Dermis microvascular lymphatic vessel endothelial cell (primary cell): ENCODE measurements at places on chromosomes 6 and 20.

DNA sequence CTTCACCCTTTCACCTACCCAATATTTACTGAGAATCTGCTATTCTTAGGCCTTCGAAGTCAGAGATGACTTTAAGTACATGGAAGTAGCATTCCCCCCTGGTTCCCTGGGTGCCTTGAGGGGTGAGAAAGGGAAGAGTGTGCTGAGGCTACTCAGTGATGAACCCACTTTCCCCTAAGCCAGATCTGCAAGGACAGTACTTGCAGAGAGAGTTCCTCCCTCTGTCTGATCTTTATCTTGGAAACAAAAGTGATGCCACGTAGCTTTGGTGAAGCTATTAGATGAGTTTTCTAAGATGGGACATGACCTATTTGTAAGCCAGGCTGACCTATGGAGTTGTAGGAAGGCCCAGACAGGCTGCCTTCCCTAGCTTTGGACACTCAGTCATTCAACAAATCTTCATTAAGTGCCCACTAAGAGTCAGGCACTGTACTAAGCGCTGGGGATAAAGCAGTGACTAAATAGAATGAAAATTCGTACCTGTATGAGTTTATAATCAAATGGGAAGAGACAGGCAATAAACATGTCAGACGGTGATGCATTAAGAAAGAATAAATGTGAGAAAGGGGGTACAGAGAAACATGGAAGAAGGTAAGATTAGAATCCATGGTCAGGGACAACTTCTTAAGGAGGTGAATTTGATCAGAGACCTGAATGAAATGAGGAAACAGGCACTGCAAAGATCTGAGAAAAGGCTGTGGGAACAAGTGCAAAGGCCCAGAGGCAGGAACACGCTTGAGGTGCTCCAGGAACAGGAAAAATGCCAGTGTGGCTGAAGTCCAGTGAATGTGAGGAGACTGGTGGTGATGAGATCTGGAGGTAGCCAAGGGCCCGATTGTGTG, 42.2 kb downstream of the BCL2L1 start:
- no peak for DNase-seq

- DNase-seq, result no peak
Measured at GRCh38 chr6:78771586-78771985, 95.8 kb upstream of the IRAK1BP1 start.

GRCh38 chr20:24935766-24936525, 13.1 kb upstream of the CST7 start:
- no peak for DNase-seq

DNA sequence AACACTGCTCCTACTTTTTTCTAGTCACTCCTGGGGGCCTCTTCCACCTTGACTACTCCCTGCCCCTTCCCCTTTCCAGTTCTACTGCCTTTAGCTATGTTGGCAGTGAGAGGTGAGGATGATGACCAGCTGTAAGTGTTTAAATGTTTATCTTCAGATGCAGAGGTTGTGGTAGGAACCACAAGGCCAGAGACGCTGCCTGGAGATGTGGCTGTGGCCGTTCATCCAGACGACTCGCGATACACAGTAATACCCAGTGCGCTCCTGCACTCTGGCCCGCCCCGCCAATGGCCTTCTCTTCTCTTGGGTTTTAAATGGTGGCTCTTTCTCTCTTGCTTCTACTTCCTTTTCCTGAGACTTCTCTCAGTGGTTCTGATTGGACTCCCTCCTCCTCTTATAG, 4.6 kb downstream of the VARS2 start:
- DNase-seq, result no peak

DNA sequence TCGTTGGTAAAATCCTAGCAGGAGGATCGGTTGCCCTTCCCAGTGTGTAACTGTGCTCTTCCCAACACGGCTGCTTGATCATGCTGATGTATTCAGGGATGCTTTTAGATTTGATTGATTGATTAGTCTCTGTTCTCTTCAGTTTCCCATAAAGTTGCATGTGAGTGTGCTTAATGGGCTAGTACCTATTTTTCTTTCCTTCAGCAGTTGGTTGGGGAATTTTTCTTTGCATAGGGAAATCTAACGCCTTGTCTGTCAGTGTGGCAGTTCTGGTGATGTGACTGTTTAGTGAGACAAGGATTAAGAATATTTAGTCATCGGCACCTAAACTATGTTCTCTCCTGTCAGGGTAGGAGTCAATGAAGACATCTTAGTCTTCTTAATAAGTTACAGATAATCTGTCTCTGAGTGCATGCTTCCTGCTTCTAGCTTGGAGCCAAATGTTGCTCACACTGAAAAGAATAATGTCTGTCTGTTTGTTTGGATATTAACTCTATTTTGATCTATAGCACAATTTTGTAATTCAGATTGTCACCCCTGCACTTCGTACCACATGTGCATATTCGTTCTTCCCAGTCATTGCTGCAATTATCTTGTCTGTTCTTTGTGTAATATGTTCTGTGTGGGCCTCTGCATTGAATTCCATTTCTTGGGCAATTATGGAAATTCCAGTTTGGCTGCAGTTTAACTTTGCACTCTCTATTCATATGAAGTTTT, 169.9 kb downstream of the EDN1 start:
- no peak for DNase-seq

GRCh38 chr6:15955484-15955883, 173.4 kb upstream of the MYLIP start:
- no peak for DNase-seq

DNA sequence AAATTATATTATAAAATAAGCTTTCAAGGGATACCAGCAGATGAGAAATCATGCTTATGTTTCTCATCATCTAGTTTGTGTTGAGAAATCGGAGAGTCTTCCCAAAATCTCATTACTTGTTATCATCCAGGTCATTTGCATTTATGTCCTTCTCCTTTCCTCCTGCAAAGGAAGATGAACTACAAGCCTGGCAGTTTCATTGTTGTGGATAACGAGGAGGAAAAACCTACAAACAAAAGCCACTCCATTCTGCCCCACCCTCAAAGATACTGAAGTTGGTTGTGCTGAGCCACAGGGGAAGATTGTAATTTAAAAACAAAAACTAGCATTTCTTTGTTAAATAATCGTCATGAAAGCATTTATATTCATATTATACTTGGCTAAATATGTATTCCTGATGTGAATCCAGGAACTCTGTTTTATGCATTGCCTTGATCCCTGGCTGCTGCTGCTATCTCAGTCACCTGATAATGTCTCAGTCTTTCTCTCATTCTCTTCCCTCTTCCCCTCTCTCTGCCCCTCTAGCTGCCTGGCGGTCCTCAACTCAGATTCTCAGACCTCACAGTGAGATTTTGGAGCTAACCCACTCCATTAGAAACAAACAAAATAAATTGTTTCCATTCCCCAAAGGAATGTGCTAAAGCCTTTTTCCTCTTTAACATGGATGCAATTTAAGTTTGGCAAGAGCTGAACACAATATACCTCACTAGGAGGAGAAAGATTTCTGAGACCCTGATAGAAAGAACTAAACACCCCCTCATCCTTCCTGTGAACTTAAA, 185.3 kb downstream of the ADAT2 start:
- no peak for DNase-seq

DNA sequence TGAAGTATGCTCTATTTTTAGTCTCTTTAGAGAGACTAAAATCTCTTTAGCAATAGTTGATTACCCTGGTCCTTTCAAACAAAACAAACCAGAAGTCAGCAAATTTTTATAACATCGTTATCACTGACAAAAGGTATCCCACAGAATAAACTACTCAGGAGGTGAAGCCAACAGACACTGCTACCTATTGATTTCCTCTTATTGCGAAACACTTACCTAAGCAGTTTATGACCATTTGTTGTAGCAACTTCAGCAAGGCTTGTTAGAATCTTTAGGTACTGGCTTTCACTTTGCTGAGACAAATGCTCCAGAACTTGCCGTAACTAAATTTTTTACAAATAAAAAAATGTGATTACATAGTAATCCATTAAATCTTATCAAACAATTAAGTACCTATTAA, 64.4 kb downstream of the HACE1 start:
- no peak for DNase-seq

- DNase-seq, result peak; percentile 53
Measured at GRCh38 chr6:113750151-113750855, 106.8 kb upstream of the MARCKS start.

GRCh38 chr6:139354189-139354588, 20.3 kb downstream of the CITED2 start:
- no peak for DNase-seq

- no peak for DNase-seq
Measured at GRCh38 chr20:7758406-7758805, 181.9 kb downstream of the HAO1 start.

DNA sequence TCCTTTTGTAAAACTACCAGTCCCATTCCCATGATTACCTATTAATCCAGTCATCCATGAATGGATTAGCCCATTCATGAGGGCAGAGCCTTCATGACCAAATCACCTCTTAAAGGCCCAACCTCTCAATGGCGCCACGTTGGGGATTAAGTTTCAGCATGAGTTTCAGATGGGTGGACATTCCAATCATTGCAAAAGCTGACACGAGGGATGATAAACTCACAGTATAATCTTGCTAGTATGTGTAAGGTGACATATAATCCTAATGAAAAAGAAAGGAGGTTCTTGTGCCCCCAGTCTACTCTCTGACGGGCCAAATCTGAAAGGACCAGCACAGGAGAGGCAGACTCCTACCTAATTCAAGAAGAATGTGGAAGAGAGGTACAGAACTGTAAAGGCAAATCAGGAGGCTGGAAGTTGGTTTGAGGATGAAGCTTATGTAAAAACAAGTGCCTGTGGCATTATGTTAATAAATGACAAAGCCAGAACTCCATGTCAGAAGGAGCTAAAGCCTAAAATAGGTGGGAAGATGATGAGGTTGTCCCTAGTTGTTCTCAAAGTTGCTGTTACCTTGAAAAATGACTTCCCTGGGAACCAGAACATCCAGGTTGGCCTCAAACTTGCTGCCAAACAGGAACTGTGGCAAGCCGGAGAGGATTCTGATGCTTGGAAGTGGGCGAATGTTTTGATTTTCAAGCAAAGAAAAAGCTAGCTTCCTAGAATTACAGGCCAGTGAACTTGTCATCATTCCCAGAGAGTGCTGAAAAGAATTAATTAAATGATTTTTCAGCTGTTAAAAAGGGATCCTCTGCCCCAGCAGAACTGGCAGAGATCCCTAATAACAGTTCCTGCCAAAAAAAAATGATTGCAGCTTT, 106.5 kb upstream of the TIAM2 start:
- DNase-seq, result no peak

GRCh38 chr20:47724396-47724795, 60.9 kb downstream of the SULF2 start:
- no peak for DNase-seq

DNA sequence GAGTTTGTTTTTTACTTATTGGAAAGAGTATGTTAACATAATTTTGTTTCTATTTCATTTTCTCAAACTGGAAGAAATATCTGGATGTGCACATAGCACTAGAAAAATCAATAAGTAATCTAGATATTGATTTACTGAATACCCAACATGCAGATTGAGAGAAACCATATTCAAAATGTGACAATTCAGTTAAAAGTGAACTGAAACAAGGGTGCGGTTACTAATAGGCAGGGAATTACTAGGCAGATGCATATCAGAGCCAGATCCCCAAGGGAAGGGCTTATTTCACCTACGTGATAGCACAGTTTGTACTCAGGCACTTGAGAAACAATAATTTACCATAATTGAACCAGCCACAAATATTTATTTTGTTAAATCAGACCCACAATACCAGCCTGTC, 493.1 kb upstream of the FLRT3 start:
- DNase-seq, result no peak

DNA sequence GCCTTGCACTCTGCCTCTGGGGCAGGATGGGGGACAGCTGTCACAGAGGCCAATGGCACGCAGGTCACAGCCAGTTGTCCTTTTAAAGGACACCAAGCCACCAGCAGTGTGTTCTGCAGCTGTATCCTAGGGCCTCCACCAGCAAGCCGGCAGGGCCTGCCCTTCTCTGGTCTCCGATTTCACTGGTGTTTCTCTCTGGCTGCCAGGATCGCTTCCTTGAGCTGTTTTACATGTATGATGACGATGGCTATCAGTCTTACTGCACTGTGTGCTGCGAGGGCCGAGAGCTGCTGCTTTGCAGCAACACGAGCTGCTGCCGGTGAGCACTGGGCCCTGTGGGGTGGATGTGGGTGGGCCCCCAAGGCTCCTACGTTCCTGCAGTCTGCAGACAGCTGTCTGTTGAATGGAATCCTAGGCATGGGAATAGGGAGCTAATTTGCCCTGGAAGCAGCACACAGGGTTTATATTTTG, 22.7 kb upstream of the MAPRE1 start:
- no peak for DNase-seq

DNA sequence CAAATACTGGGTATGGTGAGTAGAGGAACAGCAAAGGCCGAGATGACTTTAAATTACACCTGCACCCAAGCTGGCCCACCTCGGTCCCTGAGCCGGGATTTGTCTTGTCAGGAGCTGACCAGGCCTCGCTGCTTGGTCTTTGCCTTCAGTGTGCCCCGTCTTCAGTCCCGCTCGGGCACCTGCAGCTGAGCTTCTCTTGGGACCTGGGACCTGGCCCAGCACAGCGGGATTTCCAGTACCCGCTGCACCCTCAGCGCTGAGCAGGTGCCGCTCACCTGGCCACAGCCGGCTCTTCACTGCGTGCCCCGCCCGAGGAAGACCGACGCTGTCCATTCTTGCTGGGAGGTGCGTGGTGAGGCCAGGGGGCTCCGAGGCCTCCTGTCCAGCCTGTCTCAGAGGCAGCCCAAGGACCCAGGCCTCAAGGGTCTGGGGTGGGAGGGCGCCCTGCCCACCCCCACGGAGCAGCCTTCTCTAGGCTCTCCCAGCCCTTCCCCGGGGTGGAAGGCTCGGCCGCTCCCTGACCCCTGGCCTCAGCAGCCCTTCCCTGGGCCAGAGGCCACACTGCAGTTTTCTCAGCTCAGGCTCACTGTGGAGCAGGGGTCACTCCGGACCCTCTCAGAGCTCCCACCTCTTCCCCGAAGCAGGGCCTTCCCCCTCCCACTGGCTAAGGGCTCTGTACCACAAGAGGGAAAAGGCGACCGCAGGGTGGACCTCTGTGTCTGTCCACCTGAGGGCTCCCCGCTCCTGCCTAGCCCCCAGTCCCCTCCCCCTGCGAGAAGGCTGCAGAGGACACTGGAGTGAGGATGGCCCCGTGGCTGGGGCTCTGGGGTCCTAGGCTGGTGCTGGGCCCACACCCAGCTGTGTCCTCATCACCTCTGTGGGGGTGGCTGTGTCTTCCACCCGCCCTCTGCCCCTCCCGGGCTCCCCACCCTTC, 119.3 kb downstream of the RNASET2 start:
- DNase-seq, result no peak

DNA sequence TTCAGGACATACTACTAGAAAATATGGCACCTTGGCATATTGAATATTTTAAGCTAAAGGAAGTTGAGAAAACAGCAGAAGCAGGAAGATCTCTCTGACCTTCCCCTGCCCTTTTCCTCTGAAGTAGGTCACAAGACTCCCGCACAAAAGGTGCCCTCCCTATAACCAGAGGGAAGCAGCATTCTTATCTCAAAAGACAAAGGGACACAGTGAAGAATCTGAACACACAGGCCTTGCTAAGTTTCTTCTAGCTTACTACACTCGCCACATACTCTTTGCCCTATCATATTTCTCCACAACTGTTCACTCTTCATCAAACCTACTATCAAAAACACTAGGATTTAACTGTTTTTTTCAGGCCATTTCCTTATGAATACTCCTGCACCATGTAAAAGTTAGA, 151.2 kb downstream of the ELOVL4 start:
- DNase-seq, result no peak

GRCh38 chr6:150410906-150411305, 42.1 kb downstream of the IYD start:
- DNase-seq, result no peak
